ENCODE measurements at places on chromosomes 2 and 18. TPM values are rescaled to one million over a fixed set of nuclear protein-coding genes. Genes with fewer than 3 reads are reported as not detected.

- DNase-seq: no peak
These were observed 4.2 kb downstream of the ERFE start for GRCh38 chr2:238162846-238163441.

GRCh38 chr2:232521959-232522622 lies 1.9 kb downstream of the PRSS56 start:
- DNase-seq: peak; percentile 61

DNA sequence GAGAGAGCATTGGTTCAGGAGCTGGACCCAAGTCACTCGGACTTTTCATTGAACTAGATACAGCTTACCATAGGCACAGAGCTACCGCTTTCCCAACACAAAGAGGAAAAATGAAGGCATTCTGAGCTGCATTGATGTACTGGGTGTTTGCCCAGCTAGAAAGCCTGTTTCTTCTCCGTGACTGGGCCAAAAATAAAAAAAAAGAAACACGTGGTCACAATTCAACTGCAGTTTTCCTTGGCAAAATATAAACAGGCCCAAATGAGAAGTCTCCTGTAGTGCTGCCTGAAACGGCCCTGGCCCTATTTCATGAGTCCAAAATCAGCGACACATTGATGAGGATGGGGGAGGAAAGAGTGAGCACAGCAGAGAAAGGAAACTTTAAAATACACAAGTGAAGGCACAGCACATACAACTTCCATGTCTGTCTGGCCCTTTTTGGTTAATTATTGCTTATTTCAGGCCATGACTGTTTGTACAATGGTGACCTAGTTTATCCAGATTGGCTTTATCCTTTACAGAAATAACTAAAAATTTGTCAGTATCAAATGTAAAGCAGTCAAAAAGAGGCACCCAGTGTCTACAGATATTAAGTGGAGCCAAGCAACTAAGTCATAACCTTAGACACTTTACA lies 179.7 kb downstream of the ICOS start:
- no peak for DNase-seq

DNA sequence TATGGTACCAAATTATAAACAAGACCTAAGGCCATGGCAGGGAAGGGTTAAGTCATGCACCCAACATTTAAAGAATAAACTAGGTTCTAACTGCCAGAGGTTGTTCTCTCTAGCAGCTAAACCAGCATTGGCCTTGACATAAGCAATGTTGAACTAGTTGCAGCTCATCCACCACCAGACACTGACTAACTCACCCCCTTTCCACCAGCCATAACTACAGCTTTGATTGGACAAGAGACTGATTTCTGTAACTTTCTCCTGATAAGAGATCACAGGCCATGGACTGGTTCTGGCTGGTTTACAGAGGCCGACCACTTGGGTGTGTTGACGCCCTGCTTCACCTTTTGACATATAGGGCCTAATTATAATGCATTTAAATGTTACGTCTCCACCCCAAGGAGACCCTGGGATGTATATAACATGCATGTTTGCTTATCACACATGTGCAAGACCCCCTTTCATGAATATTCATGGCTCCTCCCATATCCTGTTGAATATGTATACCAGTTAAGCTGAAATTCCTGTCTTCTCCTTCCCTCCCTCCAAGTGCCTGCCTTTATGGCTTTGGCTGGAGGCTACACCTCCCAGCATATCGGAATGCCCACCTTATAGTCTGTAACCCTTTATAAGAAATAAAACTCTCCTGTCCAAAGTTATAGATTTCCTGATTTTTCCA lies 75.9 kb downstream of the MRPS9 start:
- DNase-seq: no peak

- DNase-seq: no peak
These were observed 83.3 kb downstream of the DPP4 start for GRCh38 chr2:161990741-161991140.

DNA sequence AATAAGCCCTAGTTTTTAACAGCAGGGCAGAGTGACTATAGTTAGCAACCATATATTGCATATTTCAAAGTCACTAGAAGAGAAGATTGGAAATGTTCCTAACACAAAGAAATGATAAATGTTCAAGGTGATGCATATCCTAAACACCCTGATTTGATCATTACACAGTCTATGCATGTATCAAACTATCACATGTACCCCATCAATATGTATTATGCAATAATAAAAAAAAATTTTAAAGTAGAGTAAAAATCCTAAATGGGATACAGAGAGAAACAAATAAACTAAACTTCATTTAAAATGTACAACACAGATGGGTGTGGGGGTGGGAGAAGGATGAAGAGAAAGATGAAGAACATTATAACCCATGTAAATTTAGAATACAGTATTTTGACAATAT lies 93.9 kb downstream of the TMEM131 start:
- no peak for DNase-seq

- no peak for DNase-seq
These were observed 593.3 kb upstream of the SYT4 start for GRCh38 chr18:43870626-43871025.

GRCh38 chr2:143893371-143893770 lies 626.5 kb downstream of the ZEB2 start:
- no peak for DNase-seq

- no peak for DNase-seq
These were observed 61.7 kb downstream of the PDCL3 start for GRCh38 chr2:100624536-100624935.

GRCh38 chr2:88247531-88247930 lies 77.4 kb downstream of the THNSL2 start:
- DNase-seq: no peak

- DNase-seq: no peak
These were observed 38.6 kb downstream of the LAMA3 start for GRCh38 chr18:23727707-23728493.

- no peak for DNase-seq
These were observed 663.3 kb upstream of the ACVR2A start for GRCh38 chr2:147181351-147182029.

DNA sequence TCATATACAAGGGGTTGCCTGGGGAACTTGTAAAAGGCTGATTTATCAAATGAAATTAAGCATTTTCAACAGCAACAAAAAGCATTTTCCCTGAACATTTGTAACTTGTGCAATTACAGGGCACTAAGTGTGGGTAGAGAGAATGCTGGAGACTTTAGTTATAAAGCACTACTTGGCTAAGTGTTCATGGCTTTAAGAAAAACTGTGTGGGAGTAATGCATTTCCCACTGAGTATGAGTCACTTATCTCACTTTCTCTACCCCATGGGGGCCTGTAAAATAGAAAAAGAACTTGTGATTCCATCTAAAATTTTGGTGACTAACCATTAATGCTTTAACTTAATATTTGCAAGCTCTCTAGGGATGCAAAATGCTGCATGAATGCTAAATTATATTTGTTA lies 193.4 kb downstream of the CCDC102B start:
- DNase-seq: no peak

DNA sequence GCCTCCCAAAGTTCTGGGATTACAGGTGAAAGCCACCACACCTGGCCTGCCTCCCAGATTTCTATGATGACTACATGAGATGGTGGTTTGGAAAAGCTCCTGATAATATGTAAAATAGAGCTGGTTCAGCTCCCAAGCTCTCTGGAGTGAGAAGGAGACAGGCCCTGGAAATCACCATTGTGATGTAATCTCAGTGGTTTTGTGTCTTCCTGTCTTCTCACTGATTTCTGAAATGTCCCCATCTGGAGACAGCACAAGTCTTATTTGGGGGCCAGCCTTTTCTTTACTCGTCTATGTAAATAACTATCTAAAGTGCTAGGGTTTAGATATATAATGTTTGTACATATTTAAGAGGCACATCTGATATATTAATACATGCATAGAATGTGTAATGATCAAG lies 64.0 kb downstream of the CCNT2 start:
- DNase-seq: no peak

- DNase-seq: no peak
These were observed 12.0 kb downstream of the RUFY4 start for GRCh38 chr2:218081063-218081462.

DNA sequence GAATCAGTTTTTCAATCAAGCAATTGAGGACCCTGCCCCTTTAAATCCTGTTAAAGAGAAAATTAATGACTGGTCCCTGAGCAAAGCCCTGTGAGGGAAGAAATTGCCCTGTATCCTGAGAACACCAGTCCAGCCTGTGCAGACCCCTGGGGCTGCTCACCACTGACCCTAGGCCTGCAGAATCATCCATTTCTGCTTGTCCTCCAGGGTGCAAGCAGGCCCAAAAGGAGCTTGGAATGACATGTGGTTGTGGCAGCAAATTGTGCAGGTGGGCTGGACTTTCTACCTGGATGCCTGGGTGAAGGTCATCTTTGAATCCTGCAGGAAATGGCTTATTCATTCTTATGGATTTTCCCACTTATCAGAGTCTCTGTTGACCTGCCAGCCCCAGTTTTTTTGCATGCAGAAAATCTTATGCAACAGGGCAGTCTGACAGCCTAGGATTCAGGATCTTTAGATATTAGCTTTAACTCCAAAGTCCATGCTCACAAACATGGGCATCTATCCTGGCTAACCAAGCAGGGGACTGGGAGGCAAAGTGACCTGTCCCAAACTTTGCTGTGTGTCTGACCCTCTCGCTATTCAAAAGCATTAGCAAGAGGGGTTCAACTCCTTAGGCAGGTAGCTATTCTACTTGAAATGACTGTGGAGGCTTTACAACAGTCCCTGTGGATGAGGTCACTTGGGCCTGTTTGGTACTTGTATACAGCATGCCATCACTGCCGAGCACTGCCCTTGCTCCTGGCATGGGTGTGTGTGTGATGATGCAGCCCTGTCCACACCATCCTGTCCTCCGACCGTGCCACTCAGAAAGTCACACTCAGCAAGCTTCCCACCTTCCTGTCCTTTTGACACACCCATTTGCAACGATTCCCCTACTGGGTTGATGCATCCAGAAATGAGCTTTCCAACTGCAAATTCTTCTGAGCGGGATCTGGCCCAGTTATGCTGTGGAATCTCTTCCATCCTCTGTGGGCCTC lies 85.3 kb downstream of the CAPN13 start:
- no peak for DNase-seq

- DNase-seq: no peak
These were observed at the start of gene CYP27C1 for GRCh38 chr2:127220102-127220767. Gene CYP27C1, minus strand, starts transcription at chr2:127220299. Its CDS starts 29 bp downstream, at chr2:127220270.

- DNase-seq: no peak
These were observed 356.2 kb downstream of the LPIN1 start for GRCh38 chr2:12102679-12103078.

DNA sequence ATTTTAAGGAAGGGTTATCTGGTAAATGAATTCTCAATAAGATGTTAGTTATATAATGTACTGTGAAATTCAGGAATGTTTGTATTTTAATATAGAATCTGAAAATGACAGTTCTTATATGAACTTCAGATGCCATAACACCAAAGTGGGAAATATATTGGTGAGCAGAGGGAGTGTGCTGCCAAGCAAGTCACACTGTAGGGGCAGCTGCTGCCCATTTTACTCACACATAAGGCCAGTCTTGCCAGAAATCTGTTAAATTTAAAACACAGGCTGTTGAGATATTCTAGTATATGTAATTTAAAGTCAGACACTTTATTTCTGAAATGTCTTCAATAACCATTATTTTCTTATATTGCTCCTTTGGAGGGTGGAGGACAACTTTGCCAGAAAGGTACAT lies 34.6 kb upstream of the C1GALT1C1L start:
- no peak for DNase-seq

GRCh38 chr18:67379981-67380380 lies 136.5 kb downstream of the DSEL start:
- DNase-seq: no peak

DNA sequence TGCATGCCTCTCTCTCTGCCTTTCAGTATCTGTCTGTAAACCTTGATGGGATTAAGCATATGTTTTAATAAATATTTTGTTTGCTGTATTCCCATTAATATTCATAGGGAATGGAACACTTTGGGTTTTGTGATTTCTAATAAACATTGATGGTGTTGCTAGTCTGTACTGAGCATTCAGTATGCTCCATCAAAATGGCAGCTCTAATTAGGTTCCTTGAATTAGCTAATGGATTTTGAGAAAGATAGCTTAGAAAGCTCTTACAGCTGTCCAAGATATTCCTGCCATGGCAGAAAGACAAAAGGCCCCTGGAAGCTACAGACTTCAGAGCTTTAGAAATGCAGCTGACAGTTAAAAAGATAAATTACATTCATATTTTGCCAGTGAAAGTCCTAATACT lies 199.2 kb upstream of the NRP2 start:
- DNase-seq: no peak

DNA sequence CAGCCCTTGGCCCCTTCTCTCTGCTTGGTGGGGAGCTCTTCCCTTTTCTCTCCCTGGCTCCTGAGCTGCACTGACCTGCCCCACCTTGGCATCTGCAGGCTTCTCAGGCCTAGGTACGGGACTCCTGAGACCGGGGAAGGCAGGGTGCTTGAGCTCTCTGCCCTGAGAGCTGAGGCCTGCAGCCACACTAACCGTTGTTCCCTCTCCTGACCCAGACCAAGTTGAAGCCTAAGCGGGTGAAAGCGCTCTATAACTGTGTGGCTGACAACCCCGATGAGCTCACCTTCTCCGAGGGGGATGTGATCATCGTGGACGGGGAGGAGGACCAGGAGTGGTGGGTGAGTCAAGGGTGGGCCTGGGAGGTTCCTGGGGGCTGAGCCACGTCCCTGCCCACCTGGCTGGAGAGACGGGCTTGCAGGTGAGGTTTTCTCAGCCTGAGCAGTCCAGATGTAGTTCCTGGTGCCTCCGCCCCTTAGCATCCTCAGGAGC lies 22.2 kb downstream of the ITGB1BP1 start:
- no peak for DNase-seq

GRCh38 chr2:143574069-143574468 lies 444.9 kb downstream of the ARHGAP15 start:
- DNase-seq: no peak

- DNase-seq: no peak
These were observed 691 bp downstream of the KYNU start for GRCh38 chr2:142878031-142878678.

DNA sequence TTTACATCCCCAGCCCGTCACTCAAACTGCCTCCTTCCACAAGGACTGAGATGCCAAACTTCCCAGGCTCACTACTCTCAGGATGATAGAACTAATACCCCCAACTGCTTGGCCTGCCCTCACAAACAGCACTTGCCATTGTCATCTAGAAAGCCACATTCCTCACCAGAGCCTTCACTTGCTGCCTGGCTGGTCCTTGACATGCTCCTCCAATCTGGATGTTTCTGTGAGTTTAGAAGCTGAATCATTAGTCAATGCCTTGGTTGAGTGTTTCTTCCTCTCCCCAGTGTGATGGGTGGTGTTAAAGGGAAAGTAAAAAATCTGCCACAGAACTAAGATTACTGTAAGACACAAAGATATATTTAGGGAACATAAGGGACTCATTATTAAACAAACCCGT lies 52.5 kb downstream of the MARCHF4 start:
- no peak for DNase-seq

C1GALT1C1L gene
- total RNA-seq: not detected

POTEJ gene
- not detected for total RNA-seq

MTERF4 gene
- total RNA-seq: 87.5 TPM

UGT1A9 gene
- not detected for total RNA-seq

AQP12B gene
- not detected for total RNA-seq

TMEM247 gene
- not detected for total RNA-seq

IL36A gene
- 0.47 TPM for total RNA-seq

PDE11A gene
- not detected for total RNA-seq

MYOM1 gene
- 1.5 TPM for total RNA-seq

LIMS2 gene
- total RNA-seq: 6.1 TPM

SPHKAP gene
- total RNA-seq: not detected

RPRM gene
- total RNA-seq: not detected

NBEAL1 gene
- total RNA-seq: 11.2 TPM

ACMSD gene
- total RNA-seq: not detected

CD8B2 gene
- total RNA-seq: 0.14 TPM

KLHL30 gene
- total RNA-seq: not detected

CXCR1 gene
- total RNA-seq: not detected

TUBB8B gene
- total RNA-seq: not detected

UGT1A4 gene
- not detected for total RNA-seq

UGT1A8 gene
- total RNA-seq: not detected

All from CD4-positive, alpha-beta T cell (primary cell).